Stimulated activated CD4-positive, alpha-beta T cell treated with anti-CD3 and anti-CD28 coated beads, TNF-alpha, amount 100 ng/mL, for 1 hour (primary cell): ENCODE measurements at places on chromosomes 5 and 9.

DNA sequence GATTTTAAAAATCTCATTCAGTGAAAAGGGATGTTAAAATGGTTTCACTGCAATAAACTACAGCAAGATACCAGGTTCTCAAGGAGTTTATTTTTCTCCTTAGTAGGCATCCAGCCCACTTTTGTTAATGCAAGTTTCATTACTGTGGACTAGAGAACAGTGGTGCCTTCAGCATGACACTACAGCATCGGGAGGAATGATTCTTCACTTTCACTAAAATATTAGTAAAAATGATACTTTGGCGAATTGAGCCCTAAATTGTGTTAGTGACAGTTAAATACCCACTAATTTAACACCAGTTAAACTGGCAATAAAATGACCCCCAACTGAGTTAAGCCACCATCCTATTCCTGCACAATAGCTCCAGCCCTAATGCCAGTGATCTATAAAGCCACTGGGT, 152.2 kb upstream of the MPDZ start:
- no peak for DNase-seq

- no peak for DNase-seq
Observed at GRCh38 chr9:86301686-86302085, 19.3 kb upstream of the ISCA1 start.

GRCh38 chr9:92160786-92161185, 45.6 kb upstream of the SPTLC1 start:
- DNase-seq: no peak

DNA sequence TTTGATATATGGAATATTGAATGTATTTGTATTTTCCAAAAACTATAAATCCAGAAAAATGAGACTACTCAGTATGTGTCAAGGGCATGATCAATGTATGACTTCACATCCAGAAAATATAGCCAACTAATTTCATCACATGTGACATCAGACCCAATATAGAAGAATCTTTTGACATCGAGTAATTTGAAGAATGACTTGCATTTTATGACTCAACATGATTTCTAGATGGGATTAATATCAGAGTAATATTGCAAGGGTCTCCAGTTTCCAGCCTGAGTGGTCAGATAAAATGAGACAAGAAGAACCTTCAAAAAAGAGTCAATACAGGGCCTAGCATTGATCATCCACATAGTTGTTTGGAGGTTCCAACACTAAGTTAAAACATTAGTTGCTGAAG, 467.5 kb upstream of the PAPPA start:
- no peak for DNase-seq

- DNase-seq: no peak
Observed at GRCh38 chr9:90288275-90288639, 354.4 kb downstream of the DIRAS2 start.

GRCh38 chr5:169281625-169282024, 19.3 kb downstream of the SLIT3 start:
- no peak for DNase-seq

- DNase-seq: no peak
Observed at GRCh38 chr5:170429014-170429413, 39.8 kb upstream of the KCNMB1 start.

- no peak for DNase-seq
Observed at GRCh38 chr5:165137701-165138100, 1632.3 kb downstream of the MAT2B start.

DNA sequence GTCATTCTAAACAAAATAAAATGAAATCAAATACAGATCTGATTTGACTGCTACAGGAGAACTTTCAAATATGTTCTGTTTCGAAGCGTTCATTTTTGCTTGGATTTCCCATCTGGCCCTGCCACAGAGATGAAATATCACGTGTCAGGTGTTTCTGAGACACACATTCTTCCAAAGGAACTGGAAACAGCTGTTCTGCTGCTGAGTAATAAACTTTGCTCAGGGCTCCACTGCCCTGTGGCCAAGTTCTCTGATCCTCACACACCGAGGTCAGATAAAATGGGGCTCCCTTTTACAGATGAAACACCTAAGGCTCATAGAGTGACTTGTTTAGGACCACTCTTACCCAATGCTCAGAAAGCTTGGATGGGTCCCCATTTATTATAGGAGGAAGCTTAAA, 42.5 kb downstream of the FRMPD1 start:
- no peak for DNase-seq

DNA sequence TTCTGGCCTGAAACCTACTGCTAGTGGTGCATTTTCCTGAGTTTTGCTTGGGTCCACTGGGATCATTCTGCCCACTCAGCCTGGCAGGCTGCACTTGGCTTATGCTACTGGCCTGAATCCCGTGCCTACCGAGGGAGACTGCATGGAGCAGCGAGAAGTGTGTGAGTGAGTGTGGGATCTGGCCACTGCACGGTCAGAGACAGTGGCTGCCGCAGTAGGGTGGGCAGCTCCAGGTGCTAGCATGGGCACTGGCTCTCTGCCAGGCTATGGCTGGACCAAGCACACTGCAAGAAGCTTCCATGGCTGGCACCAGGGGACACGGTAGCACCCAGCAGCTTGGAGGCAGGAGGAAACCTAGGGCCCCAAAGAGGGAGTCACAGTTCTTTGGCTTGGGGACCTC, 1058.7 kb upstream of the ACO1 start:
- no peak for DNase-seq

- DNase-seq: no peak
Observed at GRCh38 chr5:159257629-159258283, 5.3 kb upstream of the UBLCP1 start.

DNA sequence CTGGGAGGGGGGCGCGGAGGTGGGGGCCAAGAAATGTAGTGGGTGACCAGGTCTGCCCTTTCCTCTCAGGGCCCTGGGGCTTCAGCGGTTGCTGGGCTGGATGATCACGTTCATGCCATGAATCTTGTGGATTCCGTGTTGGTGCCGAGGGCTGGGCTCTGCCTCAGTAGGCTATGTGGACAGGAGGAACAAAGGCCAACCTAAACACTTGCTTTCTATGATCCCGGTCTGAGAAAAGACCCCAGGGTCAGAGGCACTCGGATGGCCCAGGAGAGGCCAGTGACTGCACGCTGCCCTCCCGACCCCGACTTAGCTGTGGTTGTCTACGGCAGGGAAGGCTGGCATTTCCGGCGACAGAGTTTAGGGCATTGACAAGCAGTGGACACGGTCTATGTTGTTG, 26.6 kb downstream of the PHF2 start:
- no peak for DNase-seq

DNA sequence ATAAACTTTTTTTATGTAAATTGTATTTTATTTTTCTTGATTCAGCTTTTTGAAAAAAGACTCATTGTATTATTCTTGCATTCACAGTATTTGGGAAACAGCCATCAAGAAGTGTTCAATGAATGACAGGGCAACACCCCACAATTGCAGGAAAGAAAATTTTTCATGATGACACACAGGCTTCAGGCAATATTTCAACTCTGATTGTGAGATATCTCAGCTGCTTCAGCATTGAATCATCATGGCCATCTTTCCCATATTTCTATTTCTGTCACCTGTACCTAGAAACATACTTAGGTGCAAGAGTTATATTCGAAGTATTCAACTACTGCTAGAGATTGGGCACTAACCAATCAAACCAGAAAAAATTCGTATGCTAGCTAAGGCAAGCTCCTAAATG, 446.0 kb downstream of the ISL1 start:
- no peak for DNase-seq

DNA sequence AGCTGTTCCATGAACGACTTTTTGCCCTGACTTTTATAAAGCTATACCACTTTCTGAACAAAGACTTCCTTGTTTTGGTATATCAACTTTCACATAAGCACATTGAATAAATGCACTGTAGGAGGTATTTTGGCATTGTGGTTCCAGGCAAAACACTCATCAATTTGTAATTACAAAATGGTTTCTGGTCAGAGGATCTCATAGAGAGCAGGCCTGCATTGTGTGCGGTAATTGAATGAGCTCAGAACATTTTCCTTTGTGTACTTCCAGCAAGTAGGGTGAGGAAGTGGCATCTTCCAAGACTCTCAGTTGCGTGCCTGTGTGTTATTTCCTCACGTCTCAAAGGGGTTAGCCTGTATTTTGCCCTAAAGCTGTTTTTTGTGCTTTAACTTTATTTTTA, 89.2 kb downstream of the PDE6A start:
- DNase-seq: no peak

DNA sequence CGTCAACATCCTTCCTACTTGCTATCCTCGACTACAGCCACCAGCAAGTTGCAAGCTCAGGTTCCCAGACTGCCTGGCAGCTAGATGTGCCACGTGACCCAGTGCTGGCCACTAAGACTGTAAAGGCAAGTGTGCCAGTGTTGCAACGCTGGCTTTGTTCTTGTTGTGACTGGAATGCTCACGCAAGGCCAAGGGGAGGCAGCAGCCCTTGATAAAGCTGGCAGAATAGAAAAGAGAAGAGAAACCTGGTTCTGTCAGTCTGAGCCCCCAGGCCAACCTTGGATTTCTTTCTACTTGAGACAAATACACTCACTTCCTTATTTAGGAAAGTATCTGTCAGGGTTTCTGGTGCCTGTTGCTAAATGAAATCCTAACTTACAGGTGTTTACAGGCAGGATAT, 113.0 kb downstream of the KLHL3 start:
- no peak for DNase-seq

DNA sequence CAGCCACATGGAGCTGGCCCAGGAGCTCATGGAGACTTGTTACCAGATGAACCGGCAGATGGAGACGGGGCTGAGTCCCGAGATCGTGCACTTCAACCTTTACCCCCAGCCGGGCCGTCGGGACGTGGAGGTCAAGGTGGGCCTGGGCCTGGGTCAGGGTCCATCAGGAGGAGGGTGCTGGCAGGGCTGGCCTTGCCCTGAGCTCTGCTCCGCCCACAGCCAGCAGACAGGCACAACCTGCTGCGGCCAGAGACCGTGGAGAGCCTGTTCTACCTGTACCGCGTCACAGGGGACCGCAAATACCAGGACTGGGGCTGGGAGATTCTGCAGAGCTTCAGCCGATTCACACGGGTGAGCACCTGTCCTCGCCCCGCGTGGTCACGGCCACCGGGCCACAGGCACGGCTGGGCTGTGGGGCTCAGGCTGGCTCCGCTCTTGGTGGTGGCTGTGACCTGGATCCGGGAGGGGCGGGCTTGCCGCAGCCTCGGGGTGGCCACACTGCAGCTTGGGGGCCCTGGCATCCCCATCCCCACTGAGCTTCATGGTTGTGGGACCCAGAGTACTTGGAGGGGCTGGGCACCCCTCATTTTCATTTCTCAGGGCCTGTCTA, 7.1 kb downstream of the DPP7 start:
- no peak for DNase-seq

DNA sequence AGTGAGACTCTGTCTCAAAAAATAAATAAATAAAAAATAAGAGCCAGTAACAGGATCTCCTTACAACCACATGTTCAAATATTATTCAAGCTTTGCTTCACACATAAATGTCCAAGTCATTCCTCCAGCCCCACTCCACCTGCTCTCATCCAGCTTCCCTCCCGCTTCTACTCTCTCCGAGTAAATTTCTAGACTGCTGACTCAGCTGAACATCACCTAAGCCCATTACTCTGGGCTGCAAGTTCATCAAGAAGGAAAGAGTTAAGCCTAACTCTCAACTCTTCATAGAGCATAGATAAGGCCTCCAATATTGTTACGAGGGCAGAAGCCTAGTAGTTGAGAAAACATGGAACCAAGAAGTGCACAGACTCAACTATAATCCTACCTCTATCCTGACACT, 300.2 kb downstream of the FBXL17 start:
- DNase-seq: no peak

GRCh38 chr5:28927559-28928326, 1889.4 kb upstream of the CDH9 start:
- DNase-seq: no peak

- no peak for DNase-seq
Observed at GRCh38 chr9:98215821-98216220, 23.4 kb upstream of the CORO2A start.

DNA sequence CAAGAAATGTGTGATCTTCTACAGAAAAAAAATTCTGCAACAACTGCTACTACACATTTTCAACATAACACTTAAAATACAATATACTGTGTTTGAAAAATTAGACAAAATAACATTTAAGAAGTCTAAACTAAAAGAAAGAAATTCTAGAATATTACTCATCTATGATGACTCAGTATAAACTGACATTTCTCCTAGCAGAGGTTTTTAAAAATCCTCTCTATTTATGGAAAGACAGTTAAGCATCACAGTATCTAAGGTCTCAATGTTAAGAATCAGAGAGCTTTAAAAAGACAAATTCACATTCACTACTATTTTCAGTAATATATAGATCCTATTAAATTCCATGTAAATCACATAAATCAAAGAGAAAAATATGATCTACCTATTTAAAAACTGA, 61.3 kb downstream of the NR2F1-AS1 start:
- DNase-seq: no peak

DNA sequence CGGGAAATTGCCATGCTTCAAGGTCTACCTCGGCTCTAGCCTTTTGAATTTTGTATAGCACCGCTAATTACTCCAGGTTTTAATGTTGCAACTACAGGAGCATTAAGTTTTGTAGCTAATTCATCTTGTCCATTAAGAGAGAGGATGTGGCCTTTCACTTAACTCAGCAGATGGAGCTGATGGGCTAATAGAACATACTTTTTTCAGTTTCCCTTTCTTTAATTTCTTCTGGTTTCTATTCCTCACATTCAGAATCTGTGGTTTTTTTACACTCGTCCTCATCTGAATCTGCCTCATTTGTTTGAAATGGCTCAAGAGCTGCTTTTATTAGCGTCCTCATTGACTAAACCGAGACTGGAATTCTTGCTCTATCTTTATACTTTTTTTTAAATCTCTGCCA, 2085.7 kb upstream of the C9orf72 start:
- DNase-seq: no peak

- DNase-seq: no peak
Observed at GRCh38 chr9:17315341-17315740, 180.5 kb downstream of the CNTLN start.

DNA sequence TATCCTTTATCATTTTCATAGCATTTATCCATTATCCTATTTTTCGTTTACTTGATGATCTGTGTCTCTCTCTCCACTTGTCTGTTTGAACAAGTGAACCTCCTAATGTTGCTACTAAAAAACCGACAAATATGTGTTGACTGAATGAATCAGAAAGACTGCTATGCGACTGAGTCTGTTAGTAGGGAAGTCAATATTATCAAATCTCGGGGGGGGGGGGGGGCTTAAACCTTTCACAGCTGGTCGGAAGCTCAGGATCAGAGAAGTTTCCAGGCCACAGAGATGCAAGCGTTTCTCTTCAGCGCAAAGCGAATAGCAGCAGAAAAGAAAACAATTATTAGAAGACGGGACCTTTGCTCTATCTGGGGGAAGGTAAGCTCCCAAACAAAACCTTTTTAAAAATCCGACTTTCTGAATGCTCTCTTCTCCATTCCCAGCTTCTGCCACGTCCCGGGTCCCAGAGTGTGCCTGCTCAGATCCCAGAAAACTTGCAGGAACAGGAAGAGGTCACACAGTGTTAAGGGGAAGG, 412 bp downstream of the RIOK2 start:
- DNase-seq: no peak

GRCh38 chr9:76808636-76809035, 44.4 kb downstream of the PCA3 start:
- no peak for DNase-seq

GRCh38 chr5:164950927-164951326, 1445.5 kb downstream of the MAT2B start:
- DNase-seq: no peak
